ENCODE measurements at places on chromosomes 1 and 21.

DNA sequence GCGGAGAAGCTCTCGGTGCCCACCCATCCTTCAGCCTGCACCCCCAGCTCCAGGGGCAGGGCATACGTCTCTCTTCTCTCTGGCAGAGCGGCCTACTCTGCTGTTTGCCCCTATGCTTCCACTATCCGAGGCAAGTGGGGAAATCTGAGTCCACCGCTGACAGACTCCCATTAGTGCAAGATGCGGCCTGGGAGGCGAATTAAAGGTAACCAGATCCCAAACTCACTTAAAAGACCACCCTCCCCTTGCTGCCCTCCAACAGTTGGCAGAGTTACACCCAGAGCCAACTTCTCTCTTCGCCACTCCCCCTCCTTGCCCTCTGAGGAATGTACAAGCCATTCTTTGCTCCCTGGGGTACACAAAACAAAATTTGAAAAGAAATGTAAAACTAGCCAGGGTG, 6.4 kb downstream of the FOXD3 start:
- DNase-seq = no peak

DNA sequence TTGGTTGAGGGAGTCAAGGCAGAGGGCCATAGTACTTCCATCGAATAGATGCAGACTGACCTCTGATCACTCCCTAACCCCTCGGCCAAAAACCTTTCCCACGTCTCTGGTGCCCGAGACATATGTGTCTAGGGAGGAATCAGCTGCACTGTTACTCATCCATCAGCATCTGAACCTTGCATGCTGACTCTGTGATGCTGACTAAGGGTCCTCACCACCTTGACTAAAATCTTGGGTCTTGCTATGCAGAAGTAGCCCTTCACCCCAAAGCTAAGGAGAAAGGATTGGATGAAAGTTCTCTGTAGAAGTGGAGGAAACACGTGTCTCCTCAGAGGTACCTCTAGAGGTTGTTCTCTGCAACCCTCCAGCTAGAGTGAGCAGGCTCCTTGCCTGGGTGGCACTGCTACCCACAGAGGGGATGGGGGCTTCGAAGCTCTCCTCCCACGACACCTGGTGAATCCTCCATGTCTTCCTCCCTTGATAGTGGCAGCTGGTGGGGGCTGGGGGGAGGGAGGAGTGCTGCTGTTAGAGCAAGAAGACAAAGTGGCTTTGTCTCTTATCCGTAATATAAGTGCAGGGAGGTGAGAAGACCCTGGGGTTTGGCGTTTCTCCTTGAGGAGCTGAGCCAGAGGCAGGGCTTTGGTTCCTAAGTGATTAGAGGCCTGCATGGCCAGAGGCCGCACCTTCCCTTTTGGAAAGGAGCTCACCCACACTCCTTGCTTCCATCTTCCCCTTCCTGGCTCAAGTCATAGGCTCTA, 45.1 kb downstream of the ATP2B4 start:
- no peak for DNase-seq

GRCh38 chr1:197024460-197024859, 42.6 kb downstream of the F13B start:
- no peak for DNase-seq

DNA sequence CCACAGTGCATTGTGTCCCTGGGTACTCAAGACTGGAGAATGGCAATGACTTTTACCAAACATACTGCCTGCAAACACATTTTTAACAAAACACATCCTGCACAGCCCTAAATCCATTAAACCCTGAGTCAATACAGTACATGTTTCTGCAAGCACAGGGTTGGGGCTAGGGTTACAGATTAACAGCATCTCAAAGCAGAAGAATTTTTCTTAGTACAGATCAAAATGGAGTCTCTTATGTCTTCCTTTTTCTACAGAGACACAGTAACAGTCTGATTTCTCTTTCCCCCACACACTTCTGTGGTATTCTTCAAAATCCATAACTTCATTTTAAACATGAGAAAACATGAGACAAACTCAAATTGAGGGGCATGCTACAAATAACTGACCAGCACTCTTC, 13.9 kb downstream of the BMP8A start:
- no peak for DNase-seq

- DNase-seq = no peak
These were observed 112.3 kb upstream of the TRABD2B start for GRCh38 chr1:48109390-48110013.

DNA sequence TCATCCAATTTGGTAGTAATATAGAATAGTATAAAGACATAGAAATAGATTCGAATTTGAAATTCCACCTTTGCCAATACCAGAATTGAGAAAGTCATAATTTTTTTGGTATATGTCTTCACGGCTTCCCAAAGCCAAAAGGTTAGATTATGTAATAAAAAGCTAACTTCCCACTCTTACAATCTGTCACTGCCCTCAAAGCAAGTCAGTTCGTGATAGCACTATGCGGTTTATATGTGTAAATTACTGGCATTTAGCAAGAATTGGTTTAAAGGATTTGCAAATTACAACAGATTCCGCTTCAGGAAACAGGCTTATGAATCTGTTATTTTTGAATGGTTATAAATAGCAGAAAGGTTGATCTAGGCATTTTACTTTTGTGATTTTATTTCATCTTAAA, 679.4 kb upstream of the ADGRL2 start:
- no peak for DNase-seq

GRCh38 chr1:19735440-19736127, 64.1 kb downstream of the TMCO4 start:
- no peak for DNase-seq

- DNase-seq = no peak
These were observed 24.4 kb upstream of the TSPEAR start for GRCh38 chr21:44735821-44736220.

DNA sequence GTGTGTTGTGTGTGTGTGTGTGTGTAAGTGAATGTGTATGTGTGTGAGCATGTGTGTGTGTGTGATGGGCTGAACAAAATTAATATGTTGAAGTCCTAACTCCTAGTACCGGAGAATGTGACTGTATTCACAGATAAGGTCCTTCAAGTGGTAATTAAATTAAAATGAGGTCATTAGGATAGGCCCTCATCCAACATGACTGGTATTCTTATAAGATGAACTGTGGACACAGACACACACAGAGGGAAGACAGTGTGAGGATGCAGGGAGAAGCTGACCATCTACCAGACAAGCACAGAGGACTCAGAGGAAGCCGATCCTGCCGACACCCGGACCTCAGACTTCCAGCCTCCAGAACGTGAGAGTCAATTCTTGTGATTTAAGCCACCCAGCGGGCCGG, 91.2 kb upstream of the PGBD5 start:
- DNase-seq = no peak

DNA sequence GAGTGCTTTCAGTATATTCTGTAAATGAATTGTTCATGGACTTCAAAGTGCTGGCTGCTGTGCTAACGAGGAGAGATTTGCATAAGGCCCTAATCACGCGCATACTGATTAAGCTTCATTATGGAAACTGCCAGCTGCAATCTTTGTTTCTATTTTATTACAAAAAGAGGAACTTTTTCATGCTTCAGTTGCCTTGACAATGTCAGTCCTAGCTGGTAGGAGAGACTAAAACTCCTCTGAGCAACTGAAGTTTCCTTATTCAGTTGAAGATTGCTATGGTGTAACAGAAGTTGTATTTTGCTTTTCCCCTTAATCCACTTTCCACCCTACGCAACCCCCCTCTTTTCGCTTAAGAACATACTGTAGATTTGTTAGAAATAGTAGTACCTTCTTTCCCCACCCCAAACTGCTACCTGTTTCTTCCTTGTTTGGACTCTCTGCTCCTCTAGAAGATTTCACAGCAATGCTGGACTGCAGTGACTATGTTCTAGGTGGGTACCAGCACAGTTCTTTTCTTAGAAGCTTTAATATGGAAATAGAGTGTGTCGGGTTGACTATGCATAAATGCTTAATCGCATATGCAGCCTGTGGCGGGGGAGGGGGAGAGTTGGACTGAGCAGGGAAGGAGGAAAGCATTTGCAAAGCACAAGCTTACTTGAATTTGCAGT, 108.3 kb downstream of the POU2F1 start:
- DNase-seq = no peak

DNA sequence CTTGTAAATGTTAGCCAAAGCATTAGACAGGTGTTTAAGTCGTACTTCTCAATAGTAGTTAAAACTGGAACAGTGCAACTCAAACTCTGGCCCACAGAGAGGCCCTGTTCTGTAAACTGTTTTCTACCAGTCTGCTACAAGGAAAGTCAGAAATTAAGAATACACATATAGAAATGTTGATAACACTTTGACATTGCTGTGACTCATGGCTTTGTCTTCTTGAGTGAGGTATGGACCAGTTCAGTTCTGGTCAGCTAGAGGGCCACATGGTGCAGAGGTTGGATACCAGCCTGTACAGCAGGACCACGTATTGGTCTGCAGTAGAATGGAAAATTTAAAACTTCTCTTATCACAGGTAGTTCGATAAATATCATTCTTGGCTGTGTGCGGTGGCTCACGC, 22.3 kb downstream of the ZBTB8B start:
- no peak for DNase-seq

DNA sequence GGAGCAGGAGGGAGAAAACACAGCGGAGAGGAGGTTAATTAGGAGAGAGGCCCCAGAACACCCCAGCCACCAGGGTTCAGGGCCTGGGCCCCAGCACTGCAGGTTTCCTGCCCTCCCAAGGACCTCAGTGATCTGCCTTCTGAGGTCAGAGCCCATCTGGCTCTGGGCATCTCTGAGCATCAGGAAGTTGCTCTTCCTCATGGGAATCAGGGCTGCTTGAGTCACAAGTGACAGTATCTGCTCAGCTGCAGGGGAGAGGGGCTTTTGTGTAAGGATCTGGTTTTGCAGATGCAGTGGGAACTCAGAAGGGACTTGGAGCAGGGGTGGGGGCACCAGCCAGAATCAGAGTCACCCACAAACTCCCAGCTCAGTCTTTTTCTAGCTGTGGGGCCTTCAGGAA, 472.1 kb downstream of the PTPRU start:
- peak; percentile 74 for DNase-seq

GRCh38 chr1:221712198-221712684, 29.6 kb downstream of the DUSP10 start:
- no peak for DNase-seq

GRCh38 chr1:218796773-218797172, 376.9 kb upstream of the LYPLAL1 start:
- no peak for DNase-seq

GRCh38 chr21:28671549-28672195, 321.0 kb downstream of the LTN1 start:
- no peak for DNase-seq

DNA sequence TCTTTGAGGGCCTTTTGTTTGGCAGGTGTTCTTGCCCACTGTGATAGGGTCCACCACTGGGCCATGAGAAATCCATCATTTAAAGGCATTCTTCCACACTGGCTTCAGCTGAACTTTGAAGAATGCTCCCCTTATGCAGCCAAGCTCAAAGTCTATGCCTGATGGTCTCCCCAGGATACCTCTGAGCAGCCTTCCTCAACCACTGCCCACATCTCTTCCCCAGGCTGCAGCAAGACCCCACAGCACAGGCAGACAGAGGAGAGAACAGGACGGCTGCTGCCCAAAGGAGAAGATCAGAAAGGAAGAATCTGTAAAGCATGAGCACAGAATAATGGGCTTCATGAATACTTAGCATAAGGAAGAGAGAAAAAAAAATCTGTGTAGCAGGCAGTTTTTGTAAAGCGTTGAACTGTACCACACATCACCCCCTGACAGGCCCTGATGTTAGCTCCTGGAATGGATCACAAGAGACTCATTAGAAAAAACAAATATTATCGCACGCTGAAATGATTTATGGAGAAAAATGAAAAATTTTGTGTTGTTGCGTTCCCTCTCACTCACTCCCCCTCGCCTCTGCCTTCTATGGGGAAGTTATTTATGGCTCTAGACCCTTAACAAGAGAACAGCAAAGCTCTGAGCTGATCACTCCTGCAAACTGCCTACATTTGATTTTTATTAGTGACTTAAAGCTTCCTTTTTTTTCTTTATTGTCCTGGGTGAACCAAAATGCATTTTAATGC, 134.1 kb downstream of the TMEM53 start:
- DNase-seq = peak; percentile 51

- DNase-seq = no peak
These were observed 55.0 kb downstream of the MPZL1 start for GRCh38 chr1:167776616-167777268.
